ENCODE measurements at places on chromosomes 6 and 20. TPM values are rescaled to one million over a fixed set of nuclear protein-coding genes. Genes with fewer than 3 reads are reported as not detected.

Gene MACROD2
- 0.66 TPM for total RNA-seq

Gene JAG1
- 71.8 TPM for total RNA-seq

Gene STXBP5
- 43.4 TPM for total RNA-seq

Gene SUMO4
- 5.5 TPM for total RNA-seq

Gene TENT5A
- 15.2 TPM for total RNA-seq

Gene CTCFL
- total RNA-seq = not detected

Gene DPPA5
- total RNA-seq = not detected

Gene MAS1
- not detected for total RNA-seq

All from thoracic aorta endothelial cell (primary cell).